ENCODE measurements at places on chromosomes 1 and 21. TPM values are rescaled to one million over a fixed set of nuclear protein-coding genes. Genes with fewer than 3 reads are reported as not detected.

GRCh38 chr1:144101397-144102045 is 129.7 kb upstream of the FAM72C start:
- no peak for DNase-seq

- DNase-seq: no peak
These were observed 453.8 kb downstream of the NEGR1 start for GRCh38 chr1:71828431-71829012.

DNA sequence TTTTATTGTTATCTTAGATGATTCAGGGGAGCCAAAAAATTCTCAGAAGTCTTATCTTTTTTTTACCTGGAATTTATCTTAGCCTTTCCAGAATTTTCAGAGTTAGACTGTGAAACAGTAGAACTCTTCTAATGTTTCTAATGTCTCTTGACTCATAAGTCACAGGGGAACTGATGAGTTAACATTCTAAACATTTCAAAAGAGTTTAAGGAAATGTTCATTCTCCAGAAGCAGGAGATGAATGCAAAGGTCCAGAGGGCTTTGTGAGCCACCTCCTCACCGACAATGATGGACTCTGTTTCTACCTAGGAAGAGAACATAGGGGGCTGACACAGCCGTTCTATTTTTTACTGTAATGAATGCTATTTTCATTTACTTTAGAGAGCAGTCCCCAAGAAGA is 157.5 kb downstream of the BRINP2 start:
- no peak for DNase-seq

Gene TNFRSF8
- 1.4 TPM for total RNA-seq

Gene UBL4B
- not detected for total RNA-seq

Gene AADACL4
- not detected for total RNA-seq

Gene NOTCH2
- total RNA-seq: 25.0 TPM

GRCh38 chr1:202203238-202204039 is 9.8 kb downstream of the LGR6 start:
- DNase-seq: no peak

GRCh38 chr1:89200663-89201062 is 1.9 kb upstream of the GBP4 start:
- no peak for DNase-seq
